Large intestine (tissue), 12 donors: ENCODE measurements at places on chromosomes 7 and 10. TPM values are rescaled to one million over a fixed set of nuclear protein-coding genes. Genes with fewer than 3 reads are reported as not detected.
A peak's percentile ranks its signal among the peaks of the same experiment; 100 is the strongest.

Gene SYT15
- 2.5 TPM for polyA plus RNA-seq

Gene SMIM30
- 79.9 TPM for polyA plus RNA-seq

Gene NUPR2
- polyA plus RNA-seq = 1.4 TPM

Gene CPA2
- polyA plus RNA-seq = 28.4 TPM

- H3K4me1 ChIP-seq = no peaks in the 10 kb centered on the region
- no peak overlapping the region for H3K27ac ChIP-seq
- no peaks in the 10 kb centered on the region for H3K36me3 ChIP-seq
- H3K4me3 ChIP-seq = no peak overlapping the region
- no peak for DNase-seq
- no peaks in the 10 kb centered on the region for H3K27me3 ChIP-seq
Observed at GRCh38 chr7:157840914-157841772, 504.3 kb downstream of the DNAJB6 start.

- no peaks in the 10 kb centered on the region for H3K4me1 ChIP-seq
- DNase-seq = no peak
- H3K36me3 ChIP-seq = no peaks in the 10 kb centered on the region
- no peaks in the 10 kb centered on the region for H3K27me3 ChIP-seq
- H3K4me3 ChIP-seq = no peak overlapping the region
- H3K27ac ChIP-seq = no peak overlapping the region
Observed at GRCh38 chr7:73970801-73971229, 57.2 kb upstream of the ELN start.

- no peak overlapping the region for H3K27ac ChIP-seq
- no peaks in the 10 kb centered on the region for H3K27me3 ChIP-seq
- H3K4me1 ChIP-seq = no peaks in the 10 kb centered on the region
- no peak for DNase-seq
- no peaks in the 10 kb centered on the region for H3K36me3 ChIP-seq
- no peak overlapping the region for H3K4me3 ChIP-seq
Observed at GRCh38 chr10:43972976-43973647, 324.4 kb upstream of the ZNF32 start.

- H3K4me1 ChIP-seq = peaks cover 13% of the 10 kb centered on the region
- H3K27ac ChIP-seq = peak overlapping the region; percentile 28
- no peak overlapping the region for H3K4me3 ChIP-seq
Observed at GRCh38 chr7:16657656-16658279, 11.8 kb downstream of the BZW2 start.

- no peak for DNase-seq
- no peak overlapping the region for H3K4me3 ChIP-seq
- no peaks in the 10 kb centered on the region for H3K27me3 ChIP-seq
- H3K4me1 ChIP-seq = no peaks in the 10 kb centered on the region
- no peak overlapping the region for H3K27ac ChIP-seq
Observed at GRCh38 chr10:62106929-62107519, 161.6 kb downstream of the RTKN2 start.

- H3K4me1 ChIP-seq = no peaks in the 10 kb centered on the region
- H3K36me3 ChIP-seq = no peaks in the 10 kb centered on the region
- no peaks in the 10 kb centered on the region for H3K27me3 ChIP-seq
- no peak overlapping the region for H3K27ac ChIP-seq
- no peak for DNase-seq
Observed at GRCh38 chr10:18068401-18068800, 71.8 kb upstream of the CACNB2 start.

- peak; percentile 23 for DNase-seq
- no peaks in the 10 kb centered on the region for H3K4me1 ChIP-seq
- H3K36me3 ChIP-seq = no peaks in the 10 kb centered on the region
- no peaks in the 10 kb centered on the region for H3K27me3 ChIP-seq
Observed at GRCh38 chr7:3955751-3956696, 655.0 kb downstream of the SDK1 start.
